ENCODE measurements at places on chromosomes 5 and 9.

- no peak for DNase-seq
Measured at GRCh38 chr9:105672711-105673234, 10.5 kb downstream of the TAL2 start.

GRCh38 chr9:134968011-134968822 lies 50.5 kb upstream of the FCN1 start:
- DNase-seq = no peak

DNA sequence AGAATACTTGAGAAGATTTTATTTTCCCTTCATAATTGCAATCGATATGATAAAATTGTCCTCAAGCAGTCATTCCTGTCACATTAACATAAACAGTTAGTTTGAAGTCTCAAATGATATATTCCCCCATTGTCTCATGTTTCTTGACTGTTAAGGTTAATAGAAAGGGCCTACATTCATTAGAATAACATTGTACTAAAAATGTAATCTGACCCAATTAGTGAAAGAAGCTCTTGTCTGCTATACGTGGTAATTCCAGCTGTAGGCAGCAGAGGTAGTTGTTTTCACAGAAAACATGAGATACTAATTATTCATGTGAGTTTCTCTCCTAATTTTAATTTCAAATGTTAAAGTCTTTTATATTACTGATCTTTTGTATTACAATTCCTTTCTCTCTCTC lies 25.9 kb upstream of the AP3B1 start:
- DNase-seq = no peak

DNA sequence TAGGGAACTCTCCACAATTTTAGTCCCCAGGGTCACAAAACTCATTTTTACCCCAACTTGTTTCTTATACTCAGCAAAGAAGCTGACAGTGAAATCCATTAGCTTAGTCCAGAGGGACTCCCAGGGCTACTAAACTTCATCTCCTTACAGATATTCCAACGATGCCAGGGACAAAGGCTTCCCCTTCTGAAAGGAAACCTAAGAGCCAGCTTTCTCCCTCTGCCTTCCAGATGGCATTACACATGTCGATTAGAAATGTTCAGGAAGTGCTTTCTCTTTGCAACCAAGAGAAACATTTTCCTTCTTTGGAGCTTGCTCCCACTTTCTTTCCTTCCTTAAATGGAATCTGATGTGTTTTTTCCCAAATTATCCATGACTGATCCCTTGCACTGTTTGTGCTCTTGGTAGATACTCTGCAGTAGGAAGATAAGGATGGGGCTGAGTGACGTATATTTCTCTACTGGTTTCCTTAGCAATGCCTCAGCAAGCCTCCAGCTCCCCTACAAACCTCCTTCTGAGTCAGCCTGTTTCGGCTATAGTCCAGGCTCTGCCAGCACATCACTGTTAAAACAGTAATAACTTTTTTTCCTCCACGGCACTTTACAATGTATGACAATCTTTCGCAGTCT lies 43.0 kb upstream of the HTR4 start:
- no peak for DNase-seq

DNA sequence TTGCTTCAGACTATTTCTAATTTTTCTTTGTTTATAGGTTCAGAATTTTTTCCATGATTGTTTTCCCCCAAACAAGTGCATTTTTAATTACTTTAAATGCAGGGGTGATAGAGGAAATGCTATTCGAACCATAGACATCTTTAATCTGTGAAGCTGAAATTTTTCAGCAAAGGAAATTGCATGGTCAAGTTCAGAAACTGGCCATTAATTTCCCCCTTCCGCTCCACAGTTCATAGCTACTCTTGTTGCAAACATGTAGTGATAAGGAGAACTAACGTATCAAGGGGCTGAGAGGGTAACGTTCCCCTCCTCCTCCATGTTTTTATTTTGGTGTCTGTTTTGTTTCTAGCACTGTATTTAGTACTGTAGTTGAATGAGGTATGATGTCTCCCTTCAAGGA lies 3.4 kb upstream of the ROPN1L start:
- no peak for DNase-seq

DNA sequence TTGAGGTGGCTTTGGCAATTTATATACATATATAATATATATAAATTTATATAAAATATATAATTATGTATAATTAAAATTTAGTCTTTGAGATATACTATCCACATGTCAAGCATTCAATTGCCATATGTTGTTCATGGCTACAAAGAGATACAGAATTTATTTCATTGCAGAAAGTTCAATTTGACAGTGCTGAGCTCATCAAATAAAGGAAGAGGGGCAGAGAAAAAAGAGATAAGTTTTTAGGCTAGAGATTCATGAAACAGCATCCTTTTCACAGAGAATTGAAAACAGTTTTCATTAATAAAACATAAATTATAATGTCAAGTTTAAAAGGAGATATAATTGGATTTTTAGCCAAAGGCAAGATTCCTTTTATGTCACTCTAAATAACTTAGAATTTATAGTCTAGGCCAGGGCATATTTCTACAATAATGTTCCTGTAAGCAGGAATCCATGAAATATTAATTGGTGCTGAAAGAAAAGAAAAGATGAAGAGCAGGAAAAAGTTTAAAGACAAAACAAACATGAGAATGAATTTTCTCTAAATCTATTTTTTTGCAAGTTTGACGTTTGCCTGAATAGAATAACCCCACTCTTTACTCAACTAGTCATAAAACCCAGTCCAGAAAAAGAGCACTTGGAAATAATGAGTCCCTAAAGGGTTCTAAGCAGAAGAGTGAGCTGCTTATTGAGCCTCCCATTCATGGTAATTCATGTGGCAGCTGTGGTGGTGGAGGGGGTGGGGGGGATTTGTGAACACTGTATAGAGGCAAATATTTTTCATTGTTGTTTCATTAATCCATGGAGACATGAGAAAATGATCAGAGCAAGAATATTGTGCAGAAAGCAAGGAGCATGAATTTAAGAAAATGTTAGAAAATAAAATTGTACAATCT lies 1279.5 kb downstream of the CDH12 start:
- no peak for DNase-seq

- DNase-seq = no peak
Measured at GRCh38 chr5:108461628-108462367, 79.9 kb upstream of the FBXL17 start.

DNA sequence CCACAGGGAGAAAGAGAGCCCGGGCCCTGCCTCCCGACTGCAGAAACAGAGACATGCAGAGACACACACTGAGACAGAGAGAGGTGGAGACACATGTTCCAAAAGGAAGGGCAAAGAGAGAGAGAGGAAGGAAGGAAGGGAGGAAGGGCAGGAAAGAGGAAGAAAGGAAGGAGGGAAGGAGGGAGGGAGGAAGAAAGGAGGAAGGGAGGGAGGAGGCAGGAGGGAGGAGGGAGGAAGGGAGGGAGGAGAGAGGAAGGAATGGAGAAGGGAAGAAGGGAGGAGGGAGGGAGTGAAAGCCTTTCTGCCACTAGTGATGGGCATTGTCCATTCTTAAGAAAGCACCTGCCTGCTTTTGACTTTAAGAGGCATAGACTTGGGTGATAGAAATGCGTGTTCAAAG lies 31.8 kb upstream of the FIBCD1 start:
- DNase-seq = no peak

- DNase-seq = no peak
Measured at GRCh38 chr5:83441747-83442146, 29.8 kb upstream of the VCAN start.

DNA sequence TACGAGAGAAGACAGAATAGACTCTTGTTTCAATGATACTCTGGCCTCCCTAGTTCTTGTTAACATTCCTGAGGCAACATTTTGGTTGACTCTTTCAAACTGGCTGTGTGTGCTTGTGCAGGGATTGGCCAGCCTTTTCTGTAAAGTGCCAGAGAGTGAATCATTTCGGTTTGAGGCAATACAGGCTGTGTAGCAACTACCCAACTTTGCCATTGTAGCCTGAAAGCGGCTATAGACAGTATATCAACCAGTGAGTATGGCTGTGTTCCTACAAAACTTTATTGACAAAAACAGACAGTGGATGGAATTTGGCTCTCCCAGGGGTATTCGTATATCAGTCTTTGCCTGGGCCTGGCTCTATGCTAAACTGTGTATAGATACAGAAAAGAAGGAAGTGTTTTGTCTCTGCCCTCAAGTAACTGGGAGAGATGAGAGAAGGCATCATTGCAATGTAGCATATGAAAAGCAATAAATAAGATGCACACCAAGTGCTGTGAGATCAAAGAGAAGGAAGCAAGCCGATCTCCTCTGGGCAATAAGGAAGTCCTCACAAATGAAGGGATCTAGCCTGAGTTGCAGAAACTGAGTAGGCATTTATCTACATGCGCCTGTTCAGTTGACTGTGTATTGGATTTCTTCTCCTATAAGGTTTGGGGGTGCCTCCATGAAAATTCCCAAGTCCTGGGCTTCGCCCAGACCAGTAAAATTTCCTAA lies 568.0 kb upstream of the KLF4 start:
- DNase-seq = no peak

DNA sequence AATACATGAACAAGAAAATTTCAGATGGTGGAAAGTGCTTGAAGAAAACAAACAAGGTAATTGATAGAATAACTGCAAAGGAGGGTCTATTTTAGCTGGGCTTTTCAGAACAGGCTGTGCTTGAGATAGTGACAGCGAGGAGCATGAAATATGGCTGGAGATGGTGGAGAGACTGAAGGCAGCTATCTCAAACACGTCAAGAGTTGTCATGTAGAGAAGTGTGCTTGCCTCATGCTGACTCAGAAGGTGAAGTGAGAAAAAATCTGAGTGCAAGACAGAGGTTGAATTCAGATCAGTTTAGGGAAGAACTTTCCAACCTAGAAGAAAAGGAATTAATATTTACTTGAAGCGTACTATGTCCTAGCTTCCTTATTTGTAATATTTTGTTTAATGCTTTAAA lies 115.5 kb upstream of the RANBP3L start:
- DNase-seq = no peak

GRCh38 chr5:176608142-176608705 lies 1.7 kb downstream of the GPRIN1 start:
- no peak for DNase-seq

DNA sequence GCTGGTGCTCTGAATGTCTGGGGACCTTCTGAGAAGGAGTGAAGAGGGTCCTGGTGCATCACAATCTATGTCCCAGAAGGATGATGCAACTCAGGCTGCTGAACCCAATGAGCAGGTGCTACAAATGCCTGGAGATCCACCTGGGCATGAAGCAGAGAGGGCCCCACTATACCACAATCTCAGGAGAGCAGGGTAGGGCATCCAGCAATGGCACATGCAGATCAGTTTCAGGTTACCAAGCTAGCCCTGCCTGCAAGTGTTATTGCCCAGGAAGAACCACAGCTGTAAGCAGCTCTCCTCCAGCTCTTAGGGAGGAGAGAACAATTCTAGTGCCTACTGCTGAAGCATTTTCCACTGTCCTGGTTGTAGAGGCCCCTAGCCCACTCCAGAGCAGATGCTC lies 389.2 kb upstream of the TNC start:
- no peak for DNase-seq

DNA sequence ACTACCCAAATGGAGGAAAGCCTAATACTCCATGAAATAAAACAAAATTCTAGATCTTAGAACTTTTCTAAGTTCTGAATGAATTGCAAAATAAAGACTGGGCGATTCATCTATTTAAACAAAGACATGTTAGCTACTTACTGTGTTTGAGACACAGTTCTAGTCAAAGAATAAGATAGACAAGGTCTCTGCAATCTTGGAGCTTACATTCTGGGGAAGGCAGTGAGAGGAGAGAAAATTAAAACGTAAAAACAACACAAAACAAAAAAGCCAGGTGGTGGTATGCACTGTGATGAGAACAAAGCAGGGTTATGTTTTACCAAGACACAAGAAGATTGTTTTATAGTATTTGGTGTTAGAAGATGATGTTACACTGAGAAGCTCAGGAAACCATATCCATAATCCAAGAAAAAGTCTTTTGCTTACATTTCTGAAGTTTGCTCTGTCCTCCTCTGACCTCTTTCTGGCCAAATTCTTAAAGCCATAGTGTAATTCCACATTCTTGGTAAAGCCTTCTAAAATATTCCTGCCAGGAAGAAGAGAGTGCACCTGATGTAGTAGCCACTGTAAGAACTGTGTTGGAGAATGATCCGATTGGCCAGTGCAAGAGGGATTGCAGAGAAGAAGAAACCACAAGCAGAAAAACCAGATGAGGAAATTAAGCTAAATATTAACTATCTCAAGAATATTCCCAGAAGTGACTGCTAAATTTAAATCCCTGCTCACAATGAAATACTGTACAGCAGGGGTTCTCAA lies 218.4 kb downstream of the PCSK1 start:
- no peak for DNase-seq

GRCh38 chr9:4774209-4774608 lies 18.5 kb upstream of the RCL1 start:
- DNase-seq = no peak

- DNase-seq = no peak
Measured at GRCh38 chr9:104868687-104869404, 59.1 kb downstream of the ABCA1 start.

DNA sequence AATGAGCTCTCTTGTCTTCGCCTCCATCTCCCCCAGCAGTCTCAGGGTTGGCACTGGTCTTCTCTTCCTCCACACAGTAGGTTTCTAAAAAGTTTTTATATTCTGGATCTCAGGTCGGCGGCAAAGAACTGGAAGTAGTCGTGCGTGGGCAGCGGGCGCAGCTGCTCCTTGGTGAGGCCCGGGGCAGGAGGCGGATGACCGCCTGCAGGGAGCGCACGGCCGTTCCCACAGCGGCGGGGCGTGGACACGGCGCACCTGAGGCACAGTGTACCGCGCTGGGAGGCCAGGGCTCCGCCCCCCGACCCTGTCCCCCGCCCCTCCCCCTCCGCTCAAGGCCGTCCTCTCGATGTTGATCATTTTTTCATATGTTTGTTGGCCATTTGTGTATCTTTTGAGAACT lies 92.4 kb downstream of the STX17 start:
- no peak for DNase-seq

- DNase-seq = no peak
Measured at GRCh38 chr9:84759300-84759750, 89.8 kb downstream of the NTRK2 start.

DNA sequence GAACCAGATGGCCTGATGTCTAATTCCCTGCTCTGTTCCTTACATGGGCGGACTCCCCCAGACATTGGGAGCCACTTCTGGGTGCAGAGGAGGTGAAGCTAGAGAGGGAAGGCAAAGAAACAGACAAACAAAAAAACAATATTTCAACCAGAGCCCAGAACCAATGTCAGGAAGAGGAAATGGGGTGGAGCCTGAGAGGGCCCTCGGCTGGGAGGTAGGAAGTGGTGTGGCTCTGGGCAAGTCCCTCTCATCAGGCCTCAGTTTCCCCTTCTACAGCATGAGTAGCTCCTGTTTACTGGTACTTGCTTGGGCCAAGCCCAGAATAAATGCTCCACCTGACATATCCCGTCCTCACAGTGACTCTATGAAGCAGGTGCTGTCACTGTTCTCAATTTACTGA lies 11.1 kb downstream of the SH2D3C start:
- no peak for DNase-seq

All from stimulated activated CD8-positive, alpha-beta memory T cell treated with anti-CD3 and anti-CD28 coated beads, Interleukin-7, amount 100 ng/mL, for 24 hours (primary cell).